ENCODE measurements at places on chromosomes 4 and X.

DNA sequence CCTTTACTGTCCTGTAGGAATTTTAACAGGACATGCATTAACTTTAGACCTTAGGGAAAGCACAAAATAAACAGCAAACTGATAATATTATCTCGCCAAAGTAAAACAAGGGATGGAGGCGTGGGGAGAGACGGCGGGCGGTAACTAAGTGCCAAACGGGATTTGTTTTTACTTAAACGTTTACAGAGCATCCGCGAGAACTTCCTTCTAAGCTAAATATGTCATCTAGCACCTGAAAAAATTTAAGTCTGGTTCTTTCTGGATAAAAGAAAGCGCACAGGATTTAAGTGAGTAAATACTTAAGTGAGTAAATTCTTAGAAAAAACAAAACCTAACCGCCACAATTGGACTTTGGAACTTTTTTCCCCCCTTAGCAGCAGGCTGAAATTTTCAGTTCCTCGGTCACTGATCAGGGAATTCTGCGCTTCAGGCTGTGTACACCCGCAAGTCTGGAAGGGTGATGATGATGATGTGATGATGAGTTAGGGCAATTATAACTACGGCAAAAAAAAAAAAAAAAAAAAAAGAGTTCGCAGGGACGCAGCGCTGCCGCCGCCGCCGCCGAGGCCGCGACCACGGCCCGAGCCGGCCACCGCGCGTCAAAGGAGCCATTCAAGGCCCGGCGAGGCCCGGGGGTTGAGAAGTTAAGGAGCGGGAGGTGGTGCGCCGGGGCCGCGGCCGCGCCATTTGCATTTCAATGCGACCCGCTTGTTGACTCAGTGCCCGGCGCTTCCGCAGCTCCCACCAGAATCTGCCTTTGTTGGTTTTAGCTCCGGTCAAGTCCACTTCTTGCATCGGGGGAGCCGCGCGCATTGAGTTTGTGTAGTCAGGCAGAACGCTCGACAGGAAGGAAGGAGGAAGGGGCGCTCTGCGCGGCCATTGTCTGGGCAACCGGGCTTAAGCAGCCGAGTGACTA, 108.8 kb downstream of the SPRY1 start:
- DNase-seq, result peak; percentile 29

DNA sequence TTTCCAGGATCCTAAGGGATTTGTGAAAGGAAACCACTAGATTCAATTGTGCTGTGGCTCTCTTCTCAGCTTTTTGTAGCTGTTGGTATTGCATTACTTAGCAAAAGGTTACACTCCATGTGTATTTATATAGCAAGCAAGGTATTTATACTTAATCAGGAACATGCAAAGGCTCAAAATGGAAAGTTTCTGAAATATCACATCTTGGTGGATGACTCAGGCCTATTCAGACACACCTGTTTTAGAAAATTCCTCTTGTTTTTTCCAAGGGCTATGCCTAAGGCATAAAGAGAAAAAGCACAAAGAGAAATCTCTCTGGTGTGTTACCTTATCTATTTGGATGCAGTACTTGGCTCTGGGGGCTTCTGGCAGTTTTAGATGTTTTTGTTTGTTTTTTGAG, 144.4 kb upstream of the GALNT7 start:
- DNase-seq, result no peak

DNA sequence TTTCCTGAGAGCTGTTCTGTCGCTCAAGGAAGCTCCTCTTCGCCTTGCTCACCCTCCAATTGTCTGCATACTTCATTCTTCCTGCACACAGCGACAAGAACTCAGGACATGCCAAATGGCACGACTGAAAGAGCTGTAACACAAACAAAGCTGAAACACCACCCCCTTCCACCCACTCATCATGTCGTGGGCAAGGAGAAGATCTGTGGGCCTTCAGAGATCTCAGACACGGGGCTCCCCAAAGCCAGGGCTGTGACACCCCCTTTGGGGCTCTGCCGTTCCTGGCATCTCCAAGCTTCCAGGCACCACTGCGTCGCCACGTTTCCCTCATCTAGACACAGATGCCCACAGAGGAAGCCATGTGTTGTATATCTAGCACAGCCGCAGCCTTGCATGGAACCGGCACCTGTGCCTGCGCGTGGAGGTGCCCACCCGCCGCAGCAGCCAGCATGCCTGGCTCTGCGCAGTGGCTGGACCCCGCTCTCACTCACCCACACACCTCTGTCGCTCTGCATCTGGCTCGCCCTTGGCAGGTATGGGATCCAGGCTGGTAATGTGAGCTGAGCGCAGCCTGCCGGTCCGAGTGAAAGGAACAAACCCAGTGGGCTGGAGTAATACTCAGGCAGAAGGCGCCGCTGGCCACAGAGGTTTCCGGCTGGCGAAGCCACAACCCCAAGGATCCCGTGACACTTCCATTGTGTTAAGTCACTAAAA, 676.4 kb upstream of the INTU start:
- no peak for DNase-seq

GRCh38 chr4:156858071-156858470, 113.5 kb downstream of the PDGFC start:
- DNase-seq, result no peak

DNA sequence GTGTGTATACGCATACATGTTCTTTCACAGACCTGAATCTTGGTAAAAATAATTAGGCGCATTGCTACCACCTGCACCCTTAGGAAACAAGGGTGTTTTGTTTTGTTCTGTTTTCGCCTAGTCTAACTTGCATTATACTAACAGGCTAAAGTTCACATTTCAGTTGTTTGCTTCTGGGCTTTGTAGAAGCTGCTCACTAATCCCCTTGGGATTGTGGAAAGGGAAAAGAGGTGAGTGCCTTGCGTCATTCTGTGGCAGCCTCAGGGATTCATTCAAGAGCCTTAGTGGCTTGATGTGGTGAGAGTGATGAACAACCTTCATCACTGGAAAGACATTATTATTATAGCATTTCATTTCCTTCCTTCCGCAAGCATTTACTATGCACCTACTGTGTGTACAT, 331.1 kb downstream of the ADGRL3 start:
- no peak for DNase-seq

DNA sequence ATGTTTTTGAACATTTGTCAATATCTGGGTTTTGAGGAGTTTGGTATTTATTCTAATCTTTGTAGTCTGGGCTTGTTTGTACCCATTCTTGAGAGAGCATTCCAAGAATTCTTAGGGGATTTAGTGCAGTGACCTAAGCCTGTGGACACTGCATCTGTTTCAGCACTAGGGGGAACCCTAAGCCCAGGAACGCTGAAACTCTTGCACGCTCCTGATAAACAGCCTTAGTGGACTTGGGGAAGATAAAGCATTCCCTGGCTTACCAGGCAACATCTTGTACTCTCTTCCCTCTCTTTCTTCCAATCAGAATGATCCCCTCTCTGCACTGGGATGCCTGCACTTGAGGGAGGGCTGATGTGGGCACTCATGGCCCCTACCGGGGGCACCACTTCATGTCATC, 654.9 kb upstream of the HTR2C start:
- DNase-seq, result no peak

GRCh38 chrX:19705196-19705769, 182.1 kb downstream of the SH3KBP1 start:
- no peak for DNase-seq
